ENCODE measurements at places on chromosomes 5 and 9.

DNA sequence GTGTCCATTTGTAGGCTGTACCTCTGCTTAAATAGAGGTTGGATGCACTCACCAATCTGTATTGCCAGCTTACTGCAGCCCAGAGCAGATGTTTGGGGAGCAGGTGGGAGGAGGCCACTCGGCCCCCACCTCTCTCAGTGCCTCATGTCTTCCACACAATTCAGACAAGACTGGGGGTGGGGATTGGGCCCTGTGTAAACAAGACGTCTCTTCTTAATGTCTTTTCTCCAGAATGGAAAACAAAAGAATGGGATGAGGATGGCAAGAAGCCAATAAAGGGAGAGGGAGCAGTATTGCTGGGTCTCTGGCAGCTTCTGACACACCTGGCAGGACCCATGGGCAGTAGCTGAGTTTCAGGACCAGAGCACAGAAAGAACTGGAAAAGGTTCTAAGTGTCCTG is 64.9 kb downstream of the SIL1 start:
- DNase-seq = no peak

DNA sequence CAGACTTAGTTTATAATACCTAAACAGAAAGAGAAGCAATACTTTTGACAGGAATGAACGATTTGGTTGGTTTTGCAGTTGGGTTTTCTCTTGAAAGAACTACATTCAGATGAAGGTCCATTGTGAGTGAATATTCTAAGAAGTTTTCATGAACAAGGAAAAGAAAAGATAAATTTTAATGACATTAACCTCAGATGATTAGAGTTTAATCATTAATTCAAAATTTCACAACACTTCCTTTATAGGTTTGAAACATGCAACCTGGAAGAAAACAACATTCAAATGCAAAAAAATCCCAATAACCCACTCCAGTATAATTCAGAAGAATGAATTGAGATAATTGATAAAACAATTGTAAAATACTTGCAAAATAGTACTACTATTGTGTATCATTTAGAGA is 23.8 kb downstream of the EQTN start:
- DNase-seq = no peak

DNA sequence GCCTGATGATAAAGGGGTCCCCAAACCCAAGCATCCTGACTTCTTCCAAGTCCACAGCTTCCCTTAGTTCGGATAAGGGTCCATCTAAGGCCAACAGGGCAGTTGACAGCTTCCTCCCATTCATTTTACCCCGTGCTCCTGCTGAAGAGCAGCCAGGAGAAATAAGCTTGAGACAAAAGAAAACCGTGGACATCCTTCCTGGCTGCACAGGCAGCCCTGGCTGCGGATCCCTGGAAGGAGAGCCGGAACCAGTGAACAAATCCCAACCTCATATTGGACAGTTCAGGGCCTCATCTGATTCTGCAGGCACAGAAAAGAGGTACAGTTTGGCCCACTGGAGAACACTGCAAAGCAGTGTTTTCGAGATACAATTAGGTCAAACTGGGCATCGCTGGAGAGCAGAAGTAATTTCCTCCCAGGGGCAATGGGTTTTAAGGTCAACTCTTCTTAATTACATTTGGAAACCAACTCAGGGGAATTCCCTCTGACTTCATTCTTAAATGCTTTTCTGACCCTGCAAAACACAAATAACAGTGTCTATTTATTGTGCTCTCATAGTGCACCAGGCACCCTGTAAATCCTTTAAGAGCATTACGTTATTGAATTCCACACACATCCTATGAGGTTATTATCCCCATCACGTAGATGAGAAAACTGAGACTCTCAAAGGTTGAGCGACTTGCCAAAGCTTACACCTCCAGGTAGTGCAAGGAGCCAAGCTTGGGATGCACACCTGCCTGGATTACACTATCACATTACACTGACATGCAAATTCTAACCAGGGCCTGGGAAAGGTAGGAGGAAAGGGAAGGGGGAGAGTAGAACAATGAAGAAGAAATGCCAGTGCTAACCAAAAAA is 21.2 kb downstream of the ADAM19 start:
- no peak for DNase-seq

- no peak for DNase-seq
Observed at GRCh38 chr9:83656032-83656680, 33.2 kb downstream of the IDNK start.

GRCh38 chr5:158195416-158196210 is 336.7 kb upstream of the CLINT1 start:
- no peak for DNase-seq

DNA sequence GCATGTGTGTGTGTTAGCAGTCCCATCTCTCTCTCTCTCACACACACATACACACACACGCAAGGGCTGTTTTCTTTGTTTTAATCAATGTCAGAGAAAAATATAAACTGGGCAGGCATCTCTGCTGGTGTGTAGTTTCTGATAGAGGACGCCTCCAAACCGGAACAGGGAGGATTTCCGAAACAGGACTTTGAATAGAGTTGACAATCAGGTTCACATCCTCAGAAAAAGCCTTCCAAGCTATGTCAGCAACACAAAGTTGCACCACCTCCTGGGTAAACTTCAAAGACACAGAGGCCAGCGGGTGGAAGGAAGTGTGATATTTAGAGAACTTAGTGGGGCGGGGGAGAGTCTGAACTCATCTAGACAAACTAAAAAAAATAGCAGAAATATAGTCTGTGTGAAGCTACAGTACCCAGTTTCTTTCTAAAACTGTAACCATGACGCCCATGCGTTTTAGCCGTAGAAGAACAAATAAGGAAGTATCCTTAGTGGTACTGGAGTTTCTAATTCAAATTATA is 1.2 kb downstream of the ST8SIA4 start:
- DNase-seq = peak; percentile 72

GRCh38 chr9:81575956-81576355 is 113.4 kb downstream of the TLE1 start:
- no peak for DNase-seq

- DNase-seq = no peak
Observed at GRCh38 chr5:145396888-145397287, 438.3 kb downstream of the PRELID2 start.

GRCh38 chr9:133888809-133889491 is 103.2 kb downstream of the VAV2 start:
- DNase-seq = no peak

- DNase-seq = no peak
Observed at GRCh38 chr5:111296570-111296969, 72.4 kb downstream of the CAMK4 start.

GRCh38 chr9:128916204-128916603 is 4.6 kb upstream of the PHYHD1 start:
- DNase-seq = no peak

GRCh38 chr5:177357459-177358351 is at the start of gene RGS14:
Gene RGS14 (plus strand): TSS chr5:177357924. CDS start chr5:177358025, 101 bp downstream.
- DNase-seq = peak; percentile 90

DNA sequence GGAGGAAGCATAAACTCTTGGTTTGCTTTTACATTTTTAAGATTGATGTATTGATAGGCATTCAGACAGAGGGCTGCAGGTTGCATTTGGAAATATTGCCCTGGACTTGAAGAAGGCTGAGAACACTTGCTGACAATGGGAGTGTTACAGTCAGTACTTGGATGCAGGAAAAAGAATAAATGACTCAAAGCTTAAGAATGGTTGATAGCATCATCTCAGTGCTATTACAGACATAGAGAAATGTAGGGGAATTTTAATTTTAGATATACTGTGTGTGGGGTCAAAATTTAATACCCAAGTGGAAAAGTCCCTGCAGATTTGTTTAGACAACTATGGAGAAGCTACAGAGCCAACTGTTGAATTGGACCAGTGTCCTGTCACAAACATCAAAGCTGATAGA is 101.1 kb downstream of the ISL1 start:
- no peak for DNase-seq

- DNase-seq = no peak
Observed at GRCh38 chr5:59496524-59497134, 396.9 kb downstream of the PDE4D start.

DNA sequence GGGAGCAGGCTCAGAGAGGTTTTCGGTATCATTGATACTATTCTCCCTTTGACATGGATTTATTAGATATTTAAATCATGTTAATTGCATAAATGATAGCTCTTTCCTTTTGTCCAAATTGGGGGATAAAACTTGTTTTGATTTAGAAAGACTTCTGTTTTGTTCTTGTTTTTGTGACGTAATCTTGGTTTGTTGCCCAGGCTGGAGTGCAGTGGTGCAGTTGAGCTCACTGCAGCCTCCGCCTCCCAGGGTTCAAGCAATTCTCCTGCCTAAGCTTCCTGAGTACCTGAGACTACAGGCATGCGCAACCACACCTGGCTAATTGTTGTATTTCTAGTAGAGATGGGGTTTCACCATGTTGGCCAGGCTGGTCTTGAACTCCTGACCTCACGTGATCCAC is 7.1 kb downstream of the MAT2B start:
- DNase-seq = no peak
